Activated CD4-positive, alpha-beta T cell treated with anti-CD3 and anti-CD28 coated beads for 48 hours (primary cell): ENCODE measurements at places on chromosomes 5 and 9.

DNA sequence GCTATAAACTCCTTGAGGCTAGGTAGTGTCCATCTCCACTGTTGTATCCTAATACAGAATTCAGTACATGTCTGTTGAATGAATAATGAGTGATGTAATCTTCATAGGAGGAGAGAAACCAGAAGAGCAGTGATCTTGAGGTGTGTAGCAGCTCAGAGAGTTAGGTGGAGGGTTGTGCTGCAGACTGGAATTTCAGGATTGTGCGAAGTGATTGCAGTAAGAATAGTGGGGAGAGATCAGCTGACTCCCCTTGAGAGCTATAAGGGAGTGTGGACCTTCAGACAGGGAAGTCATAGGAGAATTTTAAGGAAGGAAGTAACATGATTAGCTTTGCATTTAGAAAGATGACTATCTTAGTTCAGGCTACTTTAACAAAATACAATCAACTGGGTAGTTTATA, 4.4 kb downstream of the SNX24 start:
- DNase-seq: no peak

DNA sequence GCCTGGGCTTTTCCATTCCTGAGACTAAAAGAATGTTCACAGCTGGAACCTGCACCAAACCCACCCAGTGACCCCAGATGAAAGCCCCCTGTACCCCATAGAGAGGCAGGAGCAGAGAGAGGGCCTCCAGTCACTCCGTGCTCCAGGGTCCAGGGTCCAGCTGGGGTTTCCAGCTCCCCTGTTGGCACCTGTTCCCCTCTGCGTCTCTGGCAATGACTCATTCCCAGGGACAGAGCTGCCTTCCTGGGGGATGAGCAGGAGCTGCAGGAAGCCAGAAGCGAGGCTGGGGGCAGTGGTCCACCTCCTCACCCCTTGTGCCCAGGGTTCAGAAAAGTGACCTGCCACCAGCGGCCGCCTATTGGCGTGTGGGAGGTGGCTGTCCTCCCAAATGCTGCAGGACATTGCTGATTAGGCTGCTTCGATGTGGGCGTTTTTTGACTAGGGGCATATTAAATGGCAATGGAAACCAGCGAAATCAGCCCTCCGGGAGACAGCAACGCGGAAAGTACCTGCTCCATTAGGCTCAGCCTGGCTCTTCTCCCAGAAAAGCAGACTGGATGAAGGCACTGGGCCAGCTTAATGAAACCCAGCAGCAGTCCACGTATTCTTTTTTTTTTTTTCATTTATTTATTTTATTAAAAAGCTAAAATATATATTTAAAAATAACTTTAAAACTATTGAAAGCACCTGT, 97.4 kb downstream of the DAP start:
- DNase-seq: no peak

DNA sequence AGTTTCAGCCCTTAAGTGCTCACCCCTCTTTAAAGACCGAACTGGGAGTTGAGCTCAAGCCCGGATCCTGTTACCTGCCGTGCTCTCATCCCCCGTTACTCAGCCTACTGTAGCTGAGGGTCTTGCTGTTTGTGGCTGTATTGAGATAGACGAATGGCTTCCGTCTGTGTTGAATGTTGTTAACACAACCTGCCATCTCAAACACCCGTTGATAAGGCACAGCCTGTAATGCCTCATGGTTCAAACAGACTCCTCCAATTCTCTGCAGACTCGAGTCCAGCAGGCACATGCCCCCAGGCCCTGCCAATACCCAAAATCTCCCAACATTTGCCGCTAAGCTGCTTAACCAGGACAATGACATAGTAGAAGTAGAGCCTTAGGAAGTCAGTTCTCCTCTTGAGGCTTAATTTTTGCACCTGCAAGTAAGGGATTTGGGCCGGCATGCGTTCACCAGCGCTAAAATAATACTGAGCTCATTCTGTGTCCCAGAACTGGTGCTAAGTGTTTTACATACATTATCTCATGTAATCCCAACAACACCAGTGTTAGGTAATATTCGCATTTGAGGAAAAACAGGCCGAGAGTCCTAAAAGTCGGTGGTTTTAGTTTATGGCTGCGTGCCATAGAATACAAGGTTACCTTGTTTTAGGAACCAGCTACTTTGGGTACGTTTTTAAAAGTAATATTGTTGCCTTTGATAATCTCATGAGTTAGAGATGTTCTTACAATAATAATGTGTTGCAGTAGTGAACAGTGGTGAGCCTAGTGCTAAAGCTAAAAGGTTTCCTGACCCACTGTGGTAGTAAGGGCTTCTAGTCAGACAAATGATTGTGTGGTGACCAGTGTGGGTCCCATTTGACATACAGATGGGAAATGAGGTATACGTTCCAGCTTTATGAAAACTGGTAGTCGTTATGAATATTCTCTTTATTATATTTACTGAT, 1.5 kb upstream of the RFX3 start:
- DNase-seq: peak; percentile 12

- no peak for DNase-seq
These were observed 121.3 kb downstream of the DAB2IP start for GRCh38 chr9:121772600-121773285.

- no peak for DNase-seq
These were observed 796 bp downstream of the TRIM52 start for GRCh38 chr5:181259974-181260719.

GRCh38 chr5:141713616-141714309, 31.7 kb upstream of the ARAP3 start:
- no peak for DNase-seq

GRCh38 chr5:132009706-132010405, 1.6 kb downstream of the ACSL6 start:
- DNase-seq: peak; percentile 1
